Left lung (tissue), 14 donors: ENCODE measurements at places on chromosomes 12 and 14. TPM values are rescaled to one million over a fixed set of nuclear protein-coding genes. Genes with fewer than 3 reads are reported as not detected.

DNA sequence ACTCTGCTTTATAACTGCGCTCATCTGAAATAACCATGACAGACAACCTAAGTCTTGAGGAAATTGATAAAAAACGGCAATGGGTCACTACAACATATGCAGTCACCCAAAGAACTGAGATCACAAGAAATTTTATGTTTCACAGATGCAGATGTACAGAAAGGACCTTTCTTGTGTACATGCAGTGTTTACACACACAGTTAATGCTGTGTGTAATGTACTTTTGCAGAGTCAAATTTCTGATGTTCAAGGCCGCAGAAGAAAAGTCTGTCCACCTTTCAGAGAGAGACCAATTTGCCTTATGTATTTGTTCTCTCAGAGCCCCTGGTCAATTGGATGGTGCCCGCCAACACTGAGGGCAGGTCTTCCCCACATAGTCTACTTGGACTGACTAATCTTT, 23.0 kb upstream of the TBK1 start:
- H3K4me3 ChIP-seq, result no peak overlapping the region
- DNase-seq, result no peak
- no peak overlapping the region for H3K27ac ChIP-seq
- no peaks in the 10 kb centered on the region for H3K4me1 ChIP-seq
- H3K36me3 ChIP-seq, result peaks cover 100% of the 10 kb centered on the region
- H3K27me3 ChIP-seq, result no peaks in the 10 kb centered on the region

DNA sequence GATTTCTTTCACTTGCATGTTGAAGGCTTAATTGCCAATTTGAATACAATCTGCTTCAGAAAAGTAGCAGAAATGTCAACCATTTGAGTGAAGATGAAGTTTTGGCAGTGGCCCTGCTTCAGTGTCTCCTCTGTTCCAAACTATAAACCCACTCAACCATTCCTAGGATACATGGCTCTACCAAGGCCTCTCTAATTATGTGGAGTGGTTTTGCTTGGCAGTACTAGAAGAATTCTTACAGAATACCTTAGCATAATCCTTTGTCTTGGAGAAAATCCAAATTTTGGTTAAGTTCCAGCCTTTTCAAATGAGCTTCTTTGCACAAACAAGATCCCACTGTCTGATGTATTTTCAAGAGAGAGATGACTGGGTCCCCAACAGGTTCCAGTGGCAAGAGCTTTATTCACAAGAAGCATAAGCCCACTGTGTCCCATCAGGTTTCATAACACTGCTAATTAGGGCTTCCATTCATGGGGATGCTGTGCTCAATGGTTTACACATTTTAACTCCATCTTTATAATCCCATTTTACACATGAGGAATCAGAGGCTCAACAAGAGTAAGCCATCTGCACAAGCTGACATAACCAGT, 234.5 kb downstream of the IPO8 start:
- no peaks in the 10 kb centered on the region for H3K4me1 ChIP-seq
- DNase-seq, result no peak
- no peak overlapping the region for H3K4me3 ChIP-seq
- no peaks in the 10 kb centered on the region for H3K36me3 ChIP-seq
- no peak overlapping the region for H3K27ac ChIP-seq

DNA sequence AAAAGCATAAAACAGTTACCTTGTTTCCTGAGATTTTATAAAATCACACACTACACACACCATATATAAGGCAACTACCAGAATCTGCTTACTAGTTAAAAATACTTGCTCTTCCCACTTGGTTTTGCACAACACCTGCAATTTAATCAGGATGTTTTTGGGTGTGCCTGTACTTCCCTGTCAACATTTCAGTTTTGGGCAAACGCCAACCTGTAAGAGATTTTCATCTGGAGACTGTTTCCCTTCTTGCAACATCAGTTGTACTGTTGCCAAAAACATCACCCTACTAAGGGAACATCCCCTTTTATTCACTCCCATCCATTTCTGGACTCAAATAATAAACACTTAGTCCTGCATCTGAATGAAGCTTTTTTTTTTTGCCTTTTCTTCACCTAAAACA, 172.3 kb downstream of the DUSP6 start:
- peaks cover 37% of the 10 kb centered on the region for H3K4me1 ChIP-seq
- no peak for DNase-seq
- H3K27ac ChIP-seq, result peak overlapping the region; percentile 31
- H3K36me3 ChIP-seq, result no peaks in the 10 kb centered on the region

DNA sequence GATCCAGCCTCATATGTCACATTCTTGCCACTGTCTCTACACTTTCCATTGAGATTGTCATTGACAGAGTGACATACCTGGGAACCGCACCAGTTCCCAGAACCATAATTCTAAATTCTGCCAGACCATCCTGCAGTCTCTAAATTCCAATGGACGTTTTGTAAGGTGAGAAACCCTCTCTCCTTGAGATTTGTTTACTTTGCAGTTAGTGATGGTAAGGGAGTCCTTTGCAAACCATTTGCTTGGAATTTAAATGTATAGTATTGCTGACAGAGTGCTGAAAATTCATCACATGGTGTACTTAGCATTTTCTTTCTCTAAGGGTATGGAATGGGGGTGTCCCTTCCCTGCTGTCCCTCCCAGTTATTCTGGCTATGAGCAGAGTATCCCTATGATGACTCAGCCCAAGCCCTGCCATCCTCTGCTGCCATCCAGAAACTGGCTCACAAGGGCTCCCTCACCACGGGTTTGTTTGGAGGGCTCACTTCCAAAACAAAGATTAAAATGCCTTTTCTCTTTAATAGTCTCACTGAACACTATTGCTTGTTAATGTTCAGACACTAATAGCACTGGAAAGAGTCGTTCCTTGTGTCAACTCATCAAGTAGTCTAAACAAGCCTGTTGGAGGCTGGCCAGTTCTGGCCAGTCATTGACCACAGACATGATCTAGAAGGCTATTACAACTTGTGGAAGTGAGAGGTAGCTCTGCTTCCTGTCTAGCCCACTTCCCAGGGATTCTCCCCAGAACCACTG, 129.0 kb upstream of the HMGA2 start:
- no peaks in the 10 kb centered on the region for H3K36me3 ChIP-seq
- H3K27ac ChIP-seq, result no peak overlapping the region
- H3K4me1 ChIP-seq, result peaks cover 6% of the 10 kb centered on the region

GRCh38 chr12:67758521-67758920, 110.0 kb downstream of the DYRK2 start:
- H3K36me3 ChIP-seq, result no peaks in the 10 kb centered on the region
- no peak overlapping the region for H3K27ac ChIP-seq
- no peak for DNase-seq
- no peak overlapping the region for H3K4me3 ChIP-seq
- no peaks in the 10 kb centered on the region for H3K4me1 ChIP-seq

DNA sequence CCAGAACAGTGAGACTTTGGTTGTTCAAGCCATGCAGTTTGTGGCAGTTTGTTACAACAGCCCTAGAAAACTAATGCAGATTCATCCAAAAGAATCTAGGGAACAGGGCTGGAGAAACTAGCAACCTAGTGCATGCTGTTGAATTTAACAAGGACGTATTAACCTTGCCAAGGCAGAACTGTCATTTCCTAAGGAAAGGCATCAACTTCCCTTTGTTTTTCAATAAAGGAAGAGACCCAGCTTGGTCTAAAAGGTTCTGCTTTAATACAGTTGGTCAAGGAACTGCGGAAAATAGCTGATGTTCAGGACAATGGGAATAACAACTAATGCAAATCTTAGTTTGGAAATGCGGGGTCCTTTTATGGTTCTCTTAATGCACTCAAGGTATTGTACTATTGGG, 11.5 kb downstream of the AK7 start:
- no peaks in the 10 kb centered on the region for H3K4me1 ChIP-seq
- H3K27me3 ChIP-seq, result no peaks in the 10 kb centered on the region
- H3K4me3 ChIP-seq, result no peak overlapping the region
- DNase-seq, result no peak
- H3K36me3 ChIP-seq, result no peaks in the 10 kb centered on the region
- H3K27ac ChIP-seq, result no peak overlapping the region

- H3K4me3 ChIP-seq, result no peak overlapping the region
- no peaks in the 10 kb centered on the region for H3K27me3 ChIP-seq
- H3K4me1 ChIP-seq, result no peaks in the 10 kb centered on the region
- DNase-seq, result no peak
- no peak overlapping the region for H3K27ac ChIP-seq
These were observed 148.2 kb downstream of the TMEM30B start for GRCh38 chr14:61132894-61133293.

DNA sequence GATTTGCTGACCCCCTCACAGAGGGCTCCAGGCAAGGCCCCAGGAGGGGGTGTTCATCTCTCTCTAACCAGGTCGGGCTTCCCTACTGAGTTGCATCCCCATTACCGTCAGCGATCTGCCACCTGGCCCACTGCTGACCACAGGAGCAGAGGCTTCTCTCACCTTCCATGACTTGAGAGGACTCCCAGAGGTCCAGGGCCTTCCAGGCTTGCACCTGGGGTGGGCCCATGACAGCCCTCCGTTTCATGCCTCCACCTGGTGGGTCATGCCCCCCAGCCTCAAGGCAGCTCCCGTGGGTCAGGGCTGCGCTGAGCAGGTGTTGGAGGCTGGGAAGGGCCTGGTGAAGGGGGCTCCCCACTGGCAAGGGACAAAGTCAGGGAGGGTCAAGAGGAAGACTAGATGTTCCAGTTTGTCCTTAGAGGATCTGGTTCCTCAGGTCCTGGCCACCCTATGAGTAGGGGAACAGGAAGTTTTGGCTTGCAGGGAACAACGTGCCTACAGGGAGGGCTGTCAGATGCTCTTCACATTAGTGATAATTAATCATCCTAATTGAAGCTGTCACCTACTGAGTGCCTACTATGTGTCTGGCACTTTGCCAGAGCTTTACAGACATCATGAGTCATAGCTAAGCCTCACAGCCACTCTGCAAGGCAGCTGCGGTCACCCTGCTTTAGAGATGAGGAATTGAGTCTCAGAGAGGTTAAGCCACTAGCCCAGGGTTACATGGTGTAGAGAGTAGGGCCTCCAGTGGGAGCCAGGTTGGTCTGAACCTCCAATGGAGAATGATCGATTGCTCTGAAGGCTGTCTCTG, 13.8 kb downstream of the NFKBIA start:
- no peaks in the 10 kb centered on the region for H3K36me3 ChIP-seq
- no peaks in the 10 kb centered on the region for H3K27me3 ChIP-seq
- H3K27ac ChIP-seq, result no peak overlapping the region
- H3K4me1 ChIP-seq, result peaks cover 3% of the 10 kb centered on the region

DNA sequence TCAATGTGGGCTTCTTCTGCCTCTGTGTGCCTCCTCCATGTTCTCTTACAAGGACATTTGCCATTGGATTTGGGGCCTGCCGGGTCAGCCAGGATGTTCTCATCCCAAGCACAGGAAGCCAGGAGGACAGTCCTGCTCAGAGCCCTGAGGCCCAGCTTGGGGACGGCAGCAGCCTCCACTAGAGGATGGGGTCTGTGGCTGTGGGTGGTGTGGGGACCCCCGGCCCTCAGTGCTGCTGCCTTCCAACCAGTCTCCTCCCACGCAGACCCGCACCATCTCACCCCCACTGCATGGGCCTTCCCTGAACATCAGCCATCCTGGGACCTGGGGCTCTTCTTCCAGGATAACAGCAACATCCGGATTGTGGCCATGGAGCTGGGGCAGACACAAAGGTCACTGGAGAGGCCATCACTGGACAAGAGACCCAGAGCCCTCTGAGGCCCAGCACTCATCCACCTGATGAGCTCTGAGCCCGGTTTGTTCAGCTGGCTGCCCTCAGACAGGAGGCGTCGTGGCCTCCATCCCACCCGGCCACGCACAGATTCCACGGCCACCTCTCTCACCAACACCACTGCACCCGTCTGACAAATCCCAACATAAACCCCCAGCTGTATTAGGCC, 56.5 kb upstream of the C14orf180 start:
- H3K36me3 ChIP-seq, result no peaks in the 10 kb centered on the region
- DNase-seq, result no peak
- no peak overlapping the region for H3K4me3 ChIP-seq
- H3K4me1 ChIP-seq, result no peaks in the 10 kb centered on the region

DNA sequence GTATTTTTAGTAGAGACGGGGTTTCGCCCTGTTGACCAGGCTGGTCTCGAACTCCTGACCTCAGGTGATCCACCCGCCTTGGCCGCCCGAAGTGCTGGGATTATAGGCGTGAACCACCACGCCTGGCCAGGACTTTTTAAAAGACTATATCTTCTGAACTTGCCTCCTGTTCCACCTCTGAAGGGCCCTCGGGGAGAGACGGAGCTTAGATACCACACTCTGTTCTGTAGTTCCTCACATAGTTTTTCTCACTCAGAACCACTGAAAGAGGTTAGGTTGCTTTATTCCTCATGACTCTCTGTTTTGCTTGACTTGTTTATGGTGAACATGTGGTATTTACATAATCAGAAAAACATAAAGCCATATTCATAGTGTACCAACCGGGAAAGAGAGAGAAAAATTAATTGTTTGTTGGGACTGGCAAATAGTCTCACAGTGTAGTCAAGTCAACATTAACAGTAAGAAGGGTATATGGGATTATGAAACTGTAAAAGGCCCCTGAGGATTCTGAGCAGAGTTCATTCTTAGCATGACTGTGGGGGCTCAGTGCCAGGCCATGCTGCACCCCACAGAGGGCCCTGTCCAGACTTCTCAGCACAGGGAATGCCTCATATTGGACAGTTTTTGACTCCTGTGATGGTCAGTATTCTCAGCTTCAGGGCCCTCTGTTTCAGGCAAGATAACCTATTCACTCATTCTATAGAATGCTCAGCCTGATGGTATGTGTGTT, 342.3 kb downstream of the ZFP36L1 start:
- H3K27me3 ChIP-seq, result no peaks in the 10 kb centered on the region
- H3K36me3 ChIP-seq, result no peaks in the 10 kb centered on the region
- H3K4me3 ChIP-seq, result no peak overlapping the region
- no peak overlapping the region for H3K27ac ChIP-seq

DNA sequence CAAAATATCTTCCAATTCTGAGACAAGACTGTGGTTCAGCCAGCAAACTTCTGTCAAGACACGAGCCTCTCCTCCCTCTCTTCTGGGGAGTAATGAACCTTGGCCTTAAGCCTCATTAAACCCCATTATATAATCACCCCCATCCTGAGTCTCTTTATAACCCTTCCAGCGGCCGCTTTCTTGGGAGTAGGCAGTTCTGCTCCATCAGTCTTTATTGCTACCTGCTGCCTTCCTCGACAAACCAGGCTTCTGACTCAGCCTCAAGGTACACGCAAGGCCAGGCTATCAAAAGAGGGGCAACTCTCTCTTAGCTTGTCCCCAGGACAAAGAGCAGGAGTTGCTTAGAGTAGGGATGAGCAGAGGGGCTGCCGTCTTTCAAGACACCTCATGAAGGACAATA, 300.8 kb upstream of the NOS1 start:
- no peaks in the 10 kb centered on the region for H3K36me3 ChIP-seq
- no peak overlapping the region for H3K27ac ChIP-seq

GRCh38 chr14:69317102-69317755, 57.3 kb downstream of the GALNT16 start:
- no peaks in the 10 kb centered on the region for H3K36me3 ChIP-seq
- no peak overlapping the region for H3K27ac ChIP-seq
- no peaks in the 10 kb centered on the region for H3K4me1 ChIP-seq
- no peak overlapping the region for H3K4me3 ChIP-seq

- no peak overlapping the region for H3K4me3 ChIP-seq
- H3K27ac ChIP-seq, result no peak overlapping the region
- DNase-seq, result no peak
- H3K4me1 ChIP-seq, result no peaks in the 10 kb centered on the region
- H3K27me3 ChIP-seq, result no peaks in the 10 kb centered on the region
These were observed 152.1 kb downstream of the GALC start for GRCh38 chr14:87840906-87841305.

Gene NCOR2
- polyA plus RNA-seq, result 82.5 TPM

Gene TAMALIN
- polyA plus RNA-seq, result 45.8 TPM

Gene HOXC9
- 0.58 TPM for polyA plus RNA-seq

Gene E2F7
- polyA plus RNA-seq, result 7.5 TPM
